Right lobe of liver (tissue), 6 donors: ENCODE measurements at places on chromosomes 7 and 10.

GRCh38 chr7:2849941-2850766 lies 6.0 kb upstream of the GNA12 start:
- H3K4me3 ChIP-seq = no peak overlapping the region
- no peak for DNase-seq
- no peaks in the 10 kb centered on the region for H3K36me3 ChIP-seq
- no peaks in the 10 kb centered on the region for H3K4me1 ChIP-seq
- H3K27ac ChIP-seq = no peak overlapping the region
- no peaks in the 10 kb centered on the region for H3K27me3 ChIP-seq

GRCh38 chr7:84196084-84196503 lies 1.5 kb upstream of the SEMA3A start:
- H3K36me3 ChIP-seq = no peaks in the 10 kb centered on the region
- H3K27me3 ChIP-seq = no peaks in the 10 kb centered on the region
- no peak for DNase-seq
- no peaks in the 10 kb centered on the region for H3K4me1 ChIP-seq

DNA sequence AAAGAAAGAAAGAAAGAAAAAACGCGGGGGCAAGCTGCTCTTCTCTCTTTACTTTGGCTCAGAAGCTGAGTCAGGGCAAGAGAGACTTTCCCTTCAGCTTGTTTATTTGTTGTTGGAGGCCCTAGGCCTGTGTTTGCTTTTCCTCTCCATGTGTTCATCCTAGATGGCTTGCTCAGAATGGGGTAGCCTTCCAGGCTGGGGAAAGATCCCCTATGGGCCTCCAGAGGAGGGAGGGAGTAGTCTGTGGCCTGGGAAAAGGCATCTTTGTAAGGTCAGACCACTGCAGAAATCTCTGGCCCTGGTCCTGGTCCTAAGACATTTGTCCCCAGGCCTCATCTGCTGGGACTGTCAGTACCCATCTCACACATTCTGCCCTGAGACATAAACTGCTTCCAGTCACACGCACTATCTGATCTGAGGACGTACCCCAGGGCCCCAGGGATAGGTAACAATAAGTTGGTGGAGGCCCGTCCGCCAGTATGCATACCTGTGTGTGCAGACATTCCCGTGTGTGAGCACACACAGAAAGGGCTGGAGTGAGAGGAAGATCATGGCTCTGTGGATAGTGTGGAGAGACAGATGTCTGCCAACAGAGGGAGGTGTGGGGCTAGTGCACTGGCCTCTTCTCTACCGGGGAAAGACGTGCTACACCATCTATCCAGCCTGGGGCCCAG lies 4.9 kb upstream of the SCD start:
- peak; percentile 57 for DNase-seq
- H3K27ac ChIP-seq = peak overlapping the region; percentile 61
- H3K4me3 ChIP-seq = no peak overlapping the region
- peaks cover 3% of the 10 kb centered on the region for H3K4me1 ChIP-seq
- no peaks in the 10 kb centered on the region for H3K27me3 ChIP-seq
- H3K36me3 ChIP-seq = no peaks in the 10 kb centered on the region

GRCh38 chr10:88187472-88187871 lies 324.0 kb downstream of the PTEN start:
- no peak for DNase-seq
- no peak overlapping the region for H3K4me3 ChIP-seq

GRCh38 chr7:65925040-65925439 lies 52.2 kb downstream of the VKORC1L1 start:
- DNase-seq = no peak
- H3K4me1 ChIP-seq = no peaks in the 10 kb centered on the region
- H3K4me3 ChIP-seq = no peak overlapping the region
- H3K27me3 ChIP-seq = no peaks in the 10 kb centered on the region
- no peak overlapping the region for H3K27ac ChIP-seq

DNA sequence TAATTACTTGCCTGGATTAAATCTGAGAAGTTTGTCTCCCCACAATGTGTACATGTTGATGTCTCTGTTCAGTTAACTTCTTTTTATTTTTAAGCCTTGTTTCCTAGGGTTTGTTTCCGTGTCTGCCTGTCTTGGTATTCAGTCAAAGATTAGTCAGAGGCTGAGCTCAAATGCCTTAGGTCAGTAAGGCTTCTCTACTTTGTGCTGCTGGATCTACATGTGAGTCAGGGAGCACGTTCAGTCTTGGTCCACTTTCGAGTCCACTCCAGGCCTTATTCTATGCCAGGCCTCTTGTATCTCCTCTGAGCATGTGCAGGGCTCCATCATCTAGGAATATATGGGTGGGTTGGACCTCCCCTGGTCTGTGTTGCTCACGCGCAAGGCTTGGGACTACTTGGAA lies 93.3 kb upstream of the FZD8 start:
- no peaks in the 10 kb centered on the region for H3K36me3 ChIP-seq
- no peaks in the 10 kb centered on the region for H3K4me1 ChIP-seq
- H3K27me3 ChIP-seq = no peaks in the 10 kb centered on the region
- DNase-seq = no peak

DNA sequence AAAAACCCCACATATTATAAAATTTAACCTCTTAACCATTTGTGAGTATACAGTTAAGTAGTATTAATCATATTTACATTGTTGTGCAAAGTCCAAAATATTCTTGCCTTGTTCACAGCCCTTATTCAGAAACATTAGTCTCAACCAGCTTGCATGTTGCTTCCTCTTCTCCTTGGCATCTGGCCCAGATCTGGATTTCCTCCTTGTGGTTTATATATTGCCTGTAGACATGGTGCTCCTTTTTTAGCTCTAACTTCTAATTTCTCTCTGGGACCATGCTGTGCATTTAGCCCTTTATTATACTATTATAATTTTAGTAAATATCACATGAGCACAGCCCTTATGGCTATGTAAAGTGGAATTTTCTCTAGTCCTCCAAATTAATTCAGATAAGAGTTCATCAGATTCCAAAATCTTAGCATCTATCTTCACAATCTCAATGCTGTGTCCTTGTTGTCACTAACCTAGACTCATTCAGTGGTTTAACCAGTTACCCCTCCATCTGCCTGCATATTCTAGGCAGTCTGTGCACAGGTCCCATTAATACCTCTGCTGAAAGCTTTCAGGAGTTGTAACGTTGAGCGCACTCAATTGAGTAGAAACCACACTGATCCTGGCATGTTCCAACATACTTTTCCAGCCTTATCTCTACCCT lies 7.9 kb downstream of the CPED1 start:
- no peaks in the 10 kb centered on the region for H3K36me3 ChIP-seq
- H3K27me3 ChIP-seq = no peaks in the 10 kb centered on the region
- H3K27ac ChIP-seq = no peak overlapping the region
- no peak for DNase-seq

DNA sequence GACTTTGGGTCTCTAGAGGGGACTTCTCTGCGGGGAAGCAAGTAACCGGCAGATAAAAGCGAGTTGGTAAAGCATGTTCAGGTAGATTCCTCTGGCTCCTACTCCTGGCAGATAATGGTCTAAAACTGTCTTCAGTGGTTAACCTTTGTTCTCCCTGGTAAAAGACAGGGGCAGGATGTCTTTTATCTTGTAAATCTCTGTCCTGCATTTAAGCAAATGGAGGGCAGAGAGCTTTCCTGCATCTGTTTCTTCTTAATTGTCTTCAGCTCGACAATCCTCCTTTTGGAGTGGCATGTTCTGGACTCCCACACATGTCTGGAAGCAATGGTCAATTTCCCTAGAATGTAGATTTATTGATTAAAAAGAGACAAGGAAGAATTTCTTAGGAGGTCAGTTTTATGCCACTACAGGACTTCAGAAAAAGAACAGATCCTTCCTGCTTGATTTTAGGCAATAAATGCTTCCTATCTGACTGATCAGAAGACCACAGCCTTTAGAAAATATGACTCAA lies 16.6 kb downstream of the C7orf33 start:
- H3K36me3 ChIP-seq = no peaks in the 10 kb centered on the region
- no peaks in the 10 kb centered on the region for H3K27me3 ChIP-seq
- no peak for DNase-seq

DNA sequence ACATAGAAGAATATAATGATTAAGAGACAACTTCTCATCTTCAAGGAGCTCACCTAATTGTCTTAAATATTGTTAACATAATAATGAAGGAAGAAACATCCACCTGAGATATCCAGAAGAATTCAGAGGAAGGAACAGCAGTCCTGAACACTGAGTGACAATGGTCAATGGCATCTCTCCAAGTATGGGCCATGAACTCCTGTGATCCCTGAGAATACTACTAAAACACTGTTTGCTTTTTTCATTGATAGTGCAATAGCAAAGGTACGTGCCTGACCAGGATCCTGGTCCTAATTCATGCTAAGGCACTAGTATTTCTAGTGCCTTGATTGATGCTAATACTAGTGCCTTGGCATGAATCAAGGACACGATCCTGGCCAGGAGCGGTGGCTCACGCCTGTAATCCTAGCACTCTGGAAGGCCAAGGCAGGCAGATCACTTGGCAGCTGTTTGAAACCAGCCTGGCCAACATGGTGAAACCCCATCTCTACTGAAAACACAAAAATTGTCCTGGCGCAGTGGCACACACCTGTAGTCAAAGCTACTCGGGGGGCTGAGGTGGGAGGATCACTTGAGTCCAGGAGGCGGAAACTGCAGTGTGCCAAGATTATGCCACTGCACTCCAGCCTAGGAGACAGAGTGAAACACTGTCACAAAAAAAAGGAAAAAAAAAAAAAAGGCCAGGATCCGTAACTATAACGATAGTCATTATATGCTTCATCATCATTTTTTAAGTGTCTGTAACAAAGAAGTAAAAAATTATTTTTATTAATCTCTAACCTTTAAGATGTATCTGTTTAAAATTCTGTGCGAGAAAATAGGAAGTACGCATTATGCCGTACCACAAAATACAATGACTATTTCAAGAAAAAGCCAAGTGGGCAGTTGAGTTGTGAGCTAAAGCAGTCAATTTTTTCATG lies 49.1 kb downstream of the SRPK2 start:
- H3K4me3 ChIP-seq = no peak overlapping the region
- no peaks in the 10 kb centered on the region for H3K4me1 ChIP-seq
- no peak for DNase-seq
- H3K27me3 ChIP-seq = no peaks in the 10 kb centered on the region
- H3K36me3 ChIP-seq = no peaks in the 10 kb centered on the region

- no peak overlapping the region for H3K27ac ChIP-seq
- no peaks in the 10 kb centered on the region for H3K4me1 ChIP-seq
- peak; percentile 22 for DNase-seq
- no peaks in the 10 kb centered on the region for H3K27me3 ChIP-seq
- no peak overlapping the region for H3K4me3 ChIP-seq
- no peaks in the 10 kb centered on the region for H3K36me3 ChIP-seq
Observed at GRCh38 chr7:101553771-101554445, 75.2 kb downstream of the MYL10 start.

DNA sequence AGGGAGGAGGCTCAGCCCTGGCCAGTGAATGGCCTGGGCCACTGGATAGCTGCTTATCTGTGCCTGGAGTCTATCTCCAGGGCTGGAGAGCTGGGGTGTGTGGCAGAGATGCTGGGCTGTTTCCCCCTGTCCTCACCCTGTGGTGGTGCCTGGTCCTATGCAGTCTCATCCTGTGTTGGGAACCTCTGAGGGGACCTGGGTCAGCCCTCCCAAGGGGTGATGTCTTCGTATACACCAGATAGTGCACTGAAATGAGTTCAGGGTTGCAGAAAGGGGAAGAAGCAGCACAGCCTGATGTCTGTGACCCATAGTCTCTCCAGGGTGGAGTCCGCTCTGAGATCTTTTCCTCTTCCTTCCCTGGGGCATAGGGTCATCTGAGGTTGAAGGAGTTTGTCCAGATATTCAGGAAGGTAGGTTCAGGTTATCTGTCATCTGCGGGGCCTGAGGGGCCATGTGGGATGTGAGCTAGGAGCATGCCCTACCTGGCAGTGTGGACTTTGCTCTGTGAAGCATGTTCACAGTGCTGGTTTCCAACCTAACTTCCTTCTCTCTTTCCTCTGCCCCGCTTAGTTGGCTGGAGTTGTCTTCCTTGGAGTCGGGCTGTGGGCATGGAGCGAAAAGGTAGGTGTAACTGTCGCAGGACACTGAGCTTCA lies 33.4 kb upstream of the SH2D4B start:
- H3K36me3 ChIP-seq = no peaks in the 10 kb centered on the region
- H3K27me3 ChIP-seq = no peaks in the 10 kb centered on the region
- H3K4me3 ChIP-seq = no peak overlapping the region
- DNase-seq = no peak
- H3K4me1 ChIP-seq = peaks cover 5% of the 10 kb centered on the region

GRCh38 chr10:4512671-4513240 lies 313.3 kb upstream of the AKR1E2 start:
- H3K27ac ChIP-seq = no peak overlapping the region
- DNase-seq = no peak
- H3K27me3 ChIP-seq = no peaks in the 10 kb centered on the region
- H3K4me1 ChIP-seq = no peaks in the 10 kb centered on the region
